Activated CD4-positive, alpha-beta T cell treated with anti-CD3 and anti-CD28 coated beads, Interleukin-2, amount 10 ng/mL, durations not matched to agents 24 days and 14 days (primary cell): ENCODE measurements at places on chromosomes 16 and 17.

- DNase-seq: no peak
Measured at GRCh38 chr16:25868706-25869370, 177.1 kb downstream of the HS3ST4 start.

DNA sequence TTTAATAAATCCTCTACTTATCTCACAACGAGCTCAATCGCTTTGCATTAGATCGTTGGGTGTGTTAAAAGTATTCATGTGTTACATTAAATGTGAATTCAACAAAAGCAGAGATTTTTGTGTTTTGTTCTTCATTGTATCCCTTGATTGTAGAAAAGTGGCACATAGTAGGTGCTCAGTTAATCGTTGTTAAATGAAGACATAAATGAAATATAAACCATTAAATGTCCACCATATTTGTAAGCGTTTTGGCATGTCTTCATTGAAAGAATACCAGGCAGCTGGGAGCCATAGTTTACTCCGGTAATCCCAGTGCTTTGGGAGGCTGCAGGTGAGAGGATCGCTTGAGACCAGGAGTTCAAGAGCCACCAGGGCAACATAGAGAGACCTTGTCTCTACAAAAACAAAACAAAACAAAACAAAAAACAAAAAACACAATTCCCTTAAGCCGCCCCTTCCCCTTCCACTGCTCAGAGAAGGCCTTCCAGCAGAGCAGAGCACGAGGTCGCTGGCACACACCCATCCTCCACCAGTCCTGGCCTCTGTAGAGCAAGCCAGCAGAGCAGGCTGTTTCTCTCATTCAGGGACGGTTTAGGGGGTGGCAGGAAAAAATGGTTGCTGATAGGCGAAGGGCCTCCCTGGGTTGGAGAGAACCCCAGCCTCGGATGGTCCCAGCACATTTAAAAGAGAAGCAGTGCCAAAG is 673 bp upstream of the CHD9 start:
- no peak for DNase-seq

- peak; percentile 66 for DNase-seq
Measured at GRCh38 chr16:28210264-28210663, 1.5 kb downstream of the XPO6 start.

GRCh38 chr17:30905742-30906100 is 317 bp downstream of the TEFM start:
- DNase-seq: peak; percentile 75

DNA sequence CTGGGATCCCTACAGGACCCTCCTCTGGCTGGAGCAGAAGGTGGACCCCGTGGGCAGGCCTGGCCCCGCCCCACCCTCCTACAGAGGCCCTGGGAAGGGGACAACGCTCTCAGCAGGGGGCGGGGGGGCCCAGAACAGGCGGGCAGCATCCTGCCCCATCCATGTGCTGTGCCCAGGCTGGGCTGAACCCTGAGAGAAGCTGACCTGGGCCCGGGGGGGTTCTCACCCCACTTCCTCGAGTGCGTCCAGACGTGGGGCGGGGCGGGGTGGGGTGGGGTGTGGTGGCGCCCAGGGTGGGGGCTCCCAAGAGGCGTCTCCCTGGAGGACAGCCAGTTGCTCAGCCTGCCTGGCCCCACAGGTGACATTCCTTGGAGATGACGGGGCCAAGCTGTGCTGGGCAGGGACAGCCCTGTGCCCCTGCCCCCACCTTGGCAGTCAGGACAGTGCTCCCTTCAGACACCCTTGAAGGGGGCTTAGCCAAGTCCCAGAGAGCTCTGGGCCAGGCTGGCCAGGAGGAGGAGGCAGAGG is 390 bp upstream of the UNC13D start:
- no peak for DNase-seq

DNA sequence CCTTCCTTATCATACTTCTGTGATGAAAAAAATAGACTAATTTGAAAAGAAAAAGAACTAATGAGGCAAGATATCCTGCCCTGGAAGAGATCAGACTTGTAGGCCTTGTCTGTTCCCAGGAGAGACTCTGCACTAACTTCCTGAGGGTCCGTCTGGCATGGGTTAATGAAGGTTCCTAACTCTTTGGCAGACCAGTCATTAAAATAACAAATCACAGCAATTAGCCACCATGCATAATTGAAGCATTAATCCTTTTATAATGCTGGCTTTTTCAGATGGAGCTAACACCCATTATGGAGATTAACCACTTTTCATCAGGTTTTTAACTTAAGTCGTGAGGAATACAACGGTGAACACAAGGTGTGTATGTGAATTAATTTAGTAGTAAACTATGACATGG is 10.4 kb upstream of the KRT10 start:
- DNase-seq: no peak

DNA sequence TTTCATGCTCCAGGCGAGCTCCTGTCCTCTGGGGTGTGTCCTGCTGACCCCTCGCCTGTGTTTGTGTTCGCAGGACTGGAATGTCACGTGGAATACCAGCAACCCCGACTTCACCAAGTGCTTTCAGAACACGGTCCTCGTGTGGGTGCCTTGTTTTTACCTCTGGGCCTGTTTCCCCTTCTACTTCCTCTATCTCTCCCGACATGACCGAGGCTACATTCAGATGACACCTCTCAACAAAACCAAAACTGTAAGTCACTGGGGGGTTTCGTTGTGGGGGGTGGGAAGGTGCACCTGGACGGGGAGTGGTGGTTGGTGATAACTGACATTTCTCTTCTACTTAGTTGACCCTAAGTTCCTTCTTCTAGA is 58.3 kb downstream of the ABCC1 start:
- DNase-seq: no peak

- DNase-seq: peak; percentile 94
Measured at GRCh38 chr16:27367461-27368357, 34.3 kb upstream of the IL21R start.

DNA sequence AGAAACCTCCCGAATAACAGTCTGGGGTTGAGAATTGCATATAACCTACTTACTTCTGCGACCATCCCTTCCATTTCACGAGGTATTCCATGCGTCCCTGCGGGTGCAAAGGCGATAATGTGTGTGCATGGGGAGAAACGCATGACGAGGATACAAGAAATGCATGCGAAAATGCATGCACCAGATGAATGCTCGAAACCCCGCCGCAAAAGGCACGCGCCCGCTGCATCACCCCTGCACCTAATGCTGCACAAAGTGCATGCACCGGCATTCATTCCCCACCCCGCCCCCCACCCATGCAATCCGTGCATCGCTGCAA is 474 bp downstream of the CBX8 start:
- DNase-seq: no peak

DNA sequence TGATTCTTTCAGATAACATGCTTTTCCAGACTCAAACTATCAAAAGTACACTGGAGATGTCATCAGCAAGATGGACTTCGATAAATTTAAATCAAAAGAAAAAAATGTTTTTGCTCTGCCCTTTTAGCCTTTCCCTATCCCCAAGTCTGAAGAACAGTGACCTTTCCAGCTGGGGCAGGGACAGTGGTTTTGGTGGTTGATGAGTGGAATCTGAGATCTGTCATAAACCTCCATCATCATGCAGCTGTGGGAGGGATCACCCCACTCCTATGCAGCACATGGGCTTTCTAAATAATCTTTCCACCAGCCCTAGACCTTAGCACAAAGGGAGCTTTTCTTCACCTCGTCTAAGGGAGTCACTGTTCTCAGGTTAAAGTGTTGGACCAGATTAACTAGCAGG is 869.5 kb upstream of the SOX9 start:
- no peak for DNase-seq

- DNase-seq: no peak
Measured at GRCh38 chr17:57090560-57091185, 5.6 kb downstream of the AKAP1 start.

GRCh38 chr17:60524463-60525327 is 1.3 kb downstream of the APPBP2 start:
- no peak for DNase-seq

DNA sequence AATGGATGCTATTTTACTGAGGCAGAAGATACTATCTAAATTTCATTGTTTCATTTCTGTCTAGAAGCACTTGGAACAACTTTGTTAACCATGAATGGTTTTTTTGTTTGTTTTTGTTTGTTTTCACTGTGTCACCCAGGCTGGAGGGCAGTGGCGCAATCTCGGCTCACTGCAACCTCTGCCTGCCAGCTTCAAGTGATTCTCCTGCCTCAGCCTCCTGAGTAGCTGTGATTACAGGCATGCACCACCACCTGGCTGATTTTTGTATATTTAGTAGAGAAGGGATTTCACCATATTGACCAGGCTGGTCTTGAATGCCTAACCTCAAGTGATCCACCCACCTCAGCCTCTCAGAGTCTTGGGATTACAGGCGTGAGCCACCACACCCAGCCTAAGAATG is 40.5 kb downstream of the ABHD15 start:
- no peak for DNase-seq

DNA sequence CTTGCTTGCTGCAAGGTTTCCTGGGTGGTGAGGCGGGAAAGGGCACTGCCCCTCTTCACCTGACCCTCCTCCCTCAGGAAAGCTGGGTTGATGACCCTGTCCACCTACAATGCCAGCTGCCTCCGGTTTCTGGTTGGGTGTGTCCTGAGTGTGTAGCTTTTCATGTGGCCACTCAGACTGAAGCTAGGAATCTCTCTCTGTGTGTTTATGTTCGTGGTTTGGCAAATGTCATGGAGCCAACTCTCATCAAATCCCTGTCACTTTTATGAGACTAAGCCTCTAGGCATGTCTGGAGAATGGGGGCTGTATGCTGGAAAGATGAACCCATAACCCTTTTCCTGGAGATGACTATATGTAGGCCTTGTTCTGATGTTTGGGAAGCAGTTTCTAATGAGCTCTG is 17.1 kb downstream of the PLEKHG4 start:
- no peak for DNase-seq

GRCh38 chr16:66695935-66696668 is 441 bp downstream of the CMTM4 start:
- DNase-seq: no peak

GRCh38 chr16:57512296-57513001 is 23.9 kb downstream of the CCDC102A start:
- no peak for DNase-seq

GRCh38 chr17:10699856-10700255 is 2.5 kb downstream of the ADPRM start:
- peak; percentile 81 for DNase-seq

DNA sequence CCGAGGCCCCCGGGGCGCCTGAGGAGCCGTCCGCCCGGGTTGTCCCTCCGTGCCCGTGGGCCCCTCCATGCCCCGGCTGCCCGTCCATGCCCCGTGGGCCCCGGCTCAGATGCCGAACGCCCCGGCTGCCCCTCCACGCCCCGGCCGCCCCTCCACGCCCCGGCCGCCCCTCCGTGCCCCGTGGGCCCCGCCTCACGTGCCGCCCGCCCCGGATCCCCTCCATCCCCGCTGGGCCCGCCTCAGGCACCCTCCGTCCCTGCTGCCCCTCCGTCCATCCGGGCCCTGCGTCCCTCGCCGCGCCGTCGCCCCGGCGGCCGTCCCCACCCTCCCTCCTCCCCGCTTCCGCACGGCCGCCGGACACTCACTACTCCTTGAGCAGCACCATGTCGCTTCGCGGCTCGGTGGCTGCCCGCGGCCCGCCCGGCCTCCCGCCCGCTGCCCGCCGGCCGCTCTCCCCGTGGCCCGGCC is 382 bp downstream of the PITPNA start:
- no peak for DNase-seq

DNA sequence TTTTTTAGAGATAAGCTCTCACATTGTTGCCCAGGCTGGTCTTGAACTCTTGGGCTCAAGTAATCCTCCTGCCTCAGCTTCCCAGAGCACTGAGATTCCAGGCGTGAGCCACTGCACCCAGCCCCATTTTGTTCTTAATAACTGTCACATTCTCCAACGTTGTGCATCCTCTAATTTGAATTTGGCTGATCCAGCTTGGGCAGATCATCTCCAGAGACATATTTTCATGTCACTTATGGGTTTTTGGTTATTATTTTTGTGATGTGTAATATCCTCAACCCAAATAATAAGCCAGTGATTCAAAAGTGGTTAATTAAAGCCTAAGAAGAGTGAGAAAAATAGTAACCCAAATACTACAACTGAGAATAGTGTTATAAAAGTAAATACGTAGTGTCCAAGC is 16.2 kb upstream of the COL1A1 start:
- no peak for DNase-seq

DNA sequence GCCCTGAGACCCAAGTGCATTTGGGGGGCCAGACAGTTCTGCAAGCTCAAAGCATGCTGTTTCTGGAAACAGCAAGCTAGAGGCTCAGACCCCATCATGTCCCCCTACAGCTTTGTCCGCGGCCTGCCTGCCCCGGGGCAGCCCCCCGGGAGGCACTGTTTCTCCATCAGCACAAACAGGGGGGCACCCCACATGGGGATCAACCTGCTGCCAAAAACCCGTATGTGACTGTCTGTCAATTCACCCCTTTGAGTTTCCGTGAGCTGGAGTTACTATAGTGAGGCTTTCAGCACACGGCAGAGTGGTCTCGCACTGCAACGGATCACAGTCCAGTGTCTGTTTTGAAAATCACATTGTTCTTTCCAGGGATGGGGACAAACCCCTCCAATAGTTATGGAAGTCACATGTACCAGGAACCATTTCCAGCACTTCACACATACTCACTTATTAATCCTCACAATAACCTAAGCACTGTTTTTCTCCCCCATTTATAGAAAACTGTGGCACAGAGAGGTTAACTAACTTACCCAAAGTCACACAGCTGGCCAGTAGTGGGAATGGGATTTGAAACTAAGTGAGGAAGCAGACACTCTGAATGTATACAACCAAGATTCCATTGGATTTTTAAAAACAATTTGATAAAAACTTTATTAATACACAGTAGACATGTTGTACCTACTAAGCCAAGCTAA is 269.0 kb downstream of the C16orf95 start:
- DNase-seq: no peak

GRCh38 chr16:76963614-76964315 is 227.2 kb upstream of the MON1B start:
- no peak for DNase-seq

- DNase-seq: no peak
Measured at GRCh38 chr16:89176717-89177116, 5.2 kb downstream of the CDH15 start.

GRCh38 chr16:38941-39892 is 14.2 kb downstream of the POLR3K start:
- DNase-seq: peak; percentile 86

- no peak for DNase-seq
Measured at GRCh38 chr17:82477934-82478333, 19.4 kb downstream of the NARF start.

GRCh38 chr17:35214192-35214591 is 20.0 kb upstream of the SLC35G3 start:
- peak; percentile 89 for DNase-seq

GRCh38 chr17:40319651-40320540 is 10.9 kb downstream of the RARA start:
- peak; percentile 82 for DNase-seq

GRCh38 chr16:88016964-88017363 is 65.7 kb downstream of the BANP start:
- no peak for DNase-seq

DNA sequence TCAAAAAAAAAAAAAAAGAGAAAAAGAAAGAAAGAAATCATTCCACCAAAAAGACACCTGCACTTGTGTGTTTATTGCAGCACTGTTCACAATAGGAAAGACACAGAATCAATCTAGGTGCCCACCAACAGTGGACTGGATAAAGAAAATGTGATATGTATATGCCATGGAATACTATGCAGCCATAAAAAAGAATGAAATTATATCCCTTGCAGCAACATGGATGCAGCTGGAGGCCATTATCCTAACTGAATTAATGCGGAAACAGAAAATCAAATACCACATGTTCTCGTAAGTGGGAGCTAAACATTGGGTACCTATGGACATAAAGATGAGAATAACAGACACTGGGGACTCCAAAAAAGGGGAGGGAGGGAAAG is 5.7 kb upstream of the C16orf92 start:
- DNase-seq: no peak
